ENCODE measurements at places on chromosomes 2 and 18.

DNA sequence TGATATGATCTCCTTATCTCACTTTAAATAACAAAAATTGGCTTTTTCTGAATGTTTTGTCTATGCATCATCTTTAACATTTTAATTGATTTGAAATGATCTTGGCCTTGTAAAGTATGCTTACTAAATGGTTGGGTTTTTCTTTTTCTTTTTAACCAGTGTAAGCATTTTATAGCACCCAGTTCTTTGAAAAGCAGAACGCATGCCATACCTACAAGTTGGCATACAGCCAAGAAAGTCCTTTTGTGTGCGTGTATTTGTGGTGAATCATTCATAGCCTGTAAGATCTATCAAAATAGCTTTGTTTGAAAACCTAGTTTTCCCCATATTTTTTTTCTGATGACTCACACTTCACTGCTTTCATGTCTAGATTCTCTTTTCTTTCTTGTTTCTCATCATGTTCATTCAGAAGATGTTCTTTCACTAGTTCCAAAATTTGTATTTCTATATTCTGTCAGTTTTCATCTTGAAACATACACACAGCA is 4.1 kb upstream of the VRK2 start:
- peak; percentile 35 for DNase-seq

GRCh38 chr2:195238826-195239225 is 418.2 kb upstream of the SLC39A10 start:
- DNase-seq = no peak

DNA sequence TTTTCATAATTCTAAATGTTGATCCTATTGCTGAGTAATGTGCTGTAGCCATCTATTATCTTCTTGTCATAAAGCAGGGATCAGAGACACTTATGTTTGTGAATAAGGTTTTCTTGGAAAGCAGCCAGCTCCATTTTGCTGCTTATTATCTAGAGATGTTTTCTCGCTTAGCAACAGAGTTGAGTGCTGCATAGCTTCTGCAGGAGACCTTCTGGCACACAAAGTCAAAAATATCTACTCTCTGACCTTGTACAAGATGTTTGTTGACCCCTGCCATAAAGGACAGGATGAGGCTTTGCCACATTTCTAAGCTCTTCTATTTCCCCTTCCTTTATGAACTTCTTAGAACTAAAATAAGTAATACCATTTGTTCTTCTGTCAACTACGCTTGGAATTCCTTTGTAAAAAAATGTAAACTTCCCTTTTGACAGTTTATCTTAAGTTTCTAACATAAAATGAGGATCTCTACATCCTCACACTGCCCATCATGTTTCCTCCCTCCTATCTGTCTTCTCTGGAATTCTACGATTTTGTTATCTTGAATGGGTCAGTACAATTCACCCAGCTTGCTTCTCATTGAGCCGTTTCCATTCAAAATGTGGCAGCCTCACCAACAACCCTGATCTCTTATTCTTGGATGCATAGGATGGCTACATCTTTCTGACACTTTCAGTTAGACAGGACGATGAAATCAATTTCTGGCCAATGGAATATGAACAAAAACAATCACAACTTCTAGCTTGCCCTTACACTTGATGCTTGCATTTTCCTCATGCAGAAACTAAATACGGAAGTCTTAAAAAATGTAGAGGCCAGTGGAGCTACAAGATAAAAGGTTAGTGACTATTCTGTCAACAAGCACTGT is 1377.0 kb downstream of the SUCLG1 start:
- no peak for DNase-seq

DNA sequence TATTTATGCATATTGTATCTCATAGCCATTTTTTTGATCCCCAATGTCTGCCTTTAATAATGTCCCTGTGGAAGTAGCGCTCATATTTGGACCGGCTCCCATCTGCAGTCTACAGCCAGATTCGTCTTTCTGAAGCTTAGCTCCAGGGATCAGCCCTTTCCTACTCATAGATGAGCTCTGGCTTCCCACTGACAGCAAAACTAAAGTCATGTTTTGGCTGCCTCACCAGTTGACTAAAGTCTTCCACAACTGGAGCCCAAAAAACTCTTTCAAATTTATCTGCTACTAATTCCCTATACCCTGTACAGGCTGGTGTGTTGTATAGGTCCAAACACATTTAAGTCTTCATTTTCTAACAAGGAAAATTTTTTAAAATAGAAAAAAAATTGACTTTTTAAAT is 294.2 kb upstream of the HNMT start:
- DNase-seq = no peak

- DNase-seq = no peak
These were observed 378.4 kb upstream of the SPHKAP start for GRCh38 chr2:228559774-228560415.

DNA sequence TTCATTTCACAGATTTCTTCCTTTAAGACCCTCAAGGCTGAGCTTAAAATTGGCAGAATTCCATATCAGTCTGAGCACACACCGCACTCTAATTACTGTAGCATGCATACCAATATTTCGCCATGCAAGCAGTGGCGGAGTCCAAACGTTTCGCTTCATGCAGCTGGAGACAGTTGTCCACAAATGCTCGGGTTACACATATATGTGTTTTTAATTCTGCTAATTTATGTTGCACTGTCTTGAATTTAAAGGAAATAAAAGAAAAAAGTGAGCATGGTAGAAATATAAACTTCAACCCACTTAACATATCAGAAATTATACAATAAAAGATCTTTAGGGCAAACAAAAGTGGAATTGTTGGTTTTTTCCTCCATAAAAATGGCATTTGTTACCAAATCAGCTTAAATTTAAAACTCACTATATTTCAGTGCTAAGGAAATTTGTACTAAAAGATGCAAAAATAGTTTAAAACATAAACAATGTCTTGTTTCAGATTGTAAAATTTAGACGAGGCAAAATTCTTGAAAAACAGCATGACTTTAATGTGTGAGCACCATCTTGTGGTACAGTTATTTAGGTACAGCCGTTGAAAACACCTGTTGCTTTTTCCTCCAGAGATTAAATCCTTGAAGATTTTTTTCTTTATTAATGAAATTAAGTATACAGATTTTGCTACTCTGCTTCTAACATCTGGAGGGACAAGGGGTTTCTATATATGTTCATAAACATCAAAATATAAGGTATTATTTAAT is 24.1 kb upstream of the KANSL1L start:
- no peak for DNase-seq

All from CD4-positive, alpha-beta T cell treated with Interleukin-17A for 4 hours (primary cell).